ENCODE measurements at places on chromosomes 7 and 10.

- DNase-seq, result no peak
These were observed 144.6 kb downstream of the DNAJB6 start for GRCh38 chr7:157481389-157481788.

GRCh38 chr10:118454211-118454610, 112.1 kb upstream of the FAM204A start:
- DNase-seq, result no peak

- DNase-seq, result peak; percentile 44
These were observed 23.1 kb downstream of the PRF1 start for GRCh38 chr10:70579234-70580002.

- no peak for DNase-seq
These were observed 149.1 kb upstream of the CALCR start for GRCh38 chr7:93723424-93724124.

- no peak for DNase-seq
These were observed 51.1 kb upstream of the ZNF107 start for GRCh38 chr7:64614812-64615211.
